ENCODE measurements at places on chromosomes 13 and 19. TPM values are rescaled to one million over a fixed set of nuclear protein-coding genes. Genes with fewer than 3 reads are reported as not detected.

Gene ZNF578
- total RNA-seq = not detected

Gene KIR3DL2
- total RNA-seq = not detected

- DNase-seq = no peak
Observed at GRCh38 chr19:43688059-43688701, 18.2 kb upstream of the PLAUR start.

DNA sequence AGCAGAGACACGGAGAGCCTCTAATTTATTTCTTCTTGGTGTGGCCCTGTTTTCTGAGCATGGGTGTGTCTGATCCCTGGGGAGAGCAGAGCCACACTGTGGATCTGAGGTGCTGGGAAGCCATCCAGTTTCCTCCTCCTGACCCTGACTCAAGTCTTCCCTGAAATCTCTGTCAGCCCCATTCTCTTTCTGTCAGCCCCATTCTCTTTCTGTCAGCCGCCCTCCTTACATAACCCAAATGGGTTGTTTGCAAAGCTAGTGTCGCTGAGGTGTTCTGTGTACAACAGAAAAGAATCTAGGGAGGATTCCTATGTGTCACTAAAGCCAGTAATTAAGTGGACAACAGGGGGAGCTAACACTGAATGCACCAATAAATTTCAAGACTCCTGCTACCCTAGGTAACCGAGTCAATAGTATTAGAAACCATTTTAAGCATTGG lies 50.2 kb downstream of the LRCH1 start:
- DNase-seq = peak; percentile 64

Gene CD37
- total RNA-seq = not detected

Gene TSSK6
- total RNA-seq = 3.1 TPM

- no peak for DNase-seq
Observed at GRCh38 chr19:23439623-23440022, 44.4 kb upstream of the ZNF91 start.

- DNase-seq = no peak
Observed at GRCh38 chr13:106738186-106738678, 170.3 kb upstream of the ARGLU1 start.

DNA sequence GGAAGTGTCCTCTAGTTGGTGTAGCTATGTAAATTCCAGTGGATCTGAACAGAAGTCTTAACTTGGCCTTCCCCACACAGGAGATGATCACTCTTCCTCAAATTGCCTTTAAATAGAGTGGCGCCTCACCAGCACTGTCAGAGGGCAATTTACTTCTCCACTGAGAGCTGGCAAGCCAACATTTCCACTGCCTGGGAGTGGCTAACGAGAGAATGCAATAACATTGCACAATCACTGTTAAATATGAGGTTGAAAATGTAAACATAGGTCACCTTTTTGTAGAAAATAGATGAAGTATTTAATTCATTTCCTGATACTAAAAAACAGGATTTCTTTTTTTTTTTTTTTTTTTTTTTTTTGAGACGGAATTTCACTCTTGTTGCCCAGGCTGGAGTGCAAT lies 55.4 kb upstream of the UBL3 start:
- DNase-seq = no peak

GRCh38 chr13:42334329-42334706 lies 62.4 kb downstream of the AKAP11 start:
- no peak for DNase-seq

Gene ACP7
- total RNA-seq = 0.45 TPM

DNA sequence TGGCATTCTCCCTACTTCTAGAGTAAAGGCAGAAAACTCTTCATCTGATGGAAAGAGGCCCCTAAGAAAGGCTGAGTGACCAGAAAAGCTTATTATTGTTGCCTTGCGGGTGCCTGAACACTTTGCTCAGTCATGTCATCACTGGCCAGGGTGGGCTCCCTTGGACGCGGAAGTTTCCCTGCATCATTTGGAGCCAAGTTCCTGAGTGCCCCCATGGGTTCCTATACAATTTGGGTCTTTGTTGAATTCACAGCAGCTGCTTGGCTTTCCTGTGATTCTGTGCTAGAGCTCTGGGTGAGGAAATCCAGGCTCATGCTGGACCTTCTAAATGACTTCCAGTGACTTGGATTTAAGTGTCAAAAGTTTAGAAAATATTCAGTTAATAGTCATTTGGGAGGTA lies 232.9 kb downstream of the LHFPL6 start:
- no peak for DNase-seq

GRCh38 chr19:35213663-35214632 lies 14.6 kb downstream of the FAM187B start:
- no peak for DNase-seq

DNA sequence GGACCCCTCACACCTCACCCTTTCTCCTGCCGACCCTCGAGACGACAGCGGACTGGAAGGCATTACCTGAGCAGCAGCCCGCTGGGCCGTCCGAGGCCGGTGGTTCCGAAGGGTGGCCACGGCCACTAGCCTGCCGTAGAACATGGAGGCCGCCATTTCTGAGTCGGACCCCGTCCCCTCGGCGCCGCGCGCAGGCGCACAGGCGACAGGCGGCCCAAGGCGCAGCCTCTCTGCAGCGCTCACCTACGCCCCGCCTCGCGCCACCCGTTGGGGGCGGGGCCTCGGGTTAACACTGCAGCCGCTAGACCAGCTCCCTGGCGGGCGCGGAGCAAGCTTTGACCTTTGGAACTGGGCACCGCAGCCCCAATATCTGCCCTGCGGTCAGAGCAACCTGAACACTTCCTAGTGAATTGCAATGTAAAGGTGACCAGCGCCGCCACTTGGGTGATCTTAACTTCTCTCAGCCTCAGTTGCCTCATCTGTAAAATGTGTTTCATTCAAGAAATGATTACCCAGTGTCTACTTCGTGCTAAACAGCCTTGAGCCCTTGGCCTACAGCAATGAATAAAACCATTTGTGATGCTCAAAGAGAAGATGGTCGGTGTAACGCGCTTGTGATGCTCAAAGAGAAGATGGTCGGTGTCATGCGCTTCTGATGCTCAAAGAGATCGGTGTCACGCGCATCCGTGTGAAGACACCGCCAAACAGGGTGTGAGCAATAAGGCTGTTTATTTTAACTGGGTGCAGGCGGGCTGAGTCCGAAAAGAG lies at the start of gene SUCLA2:
Gene SUCLA2, minus strand, starts transcription at position 160 of the 768 bp plus-strand sequence. Its CDS starts 4 bp downstream, at position 156.
- peak; percentile 95 for DNase-seq

- no peak for DNase-seq
Observed at GRCh38 chr13:109422161-109422560, 364.2 kb downstream of the IRS2 start.

DNA sequence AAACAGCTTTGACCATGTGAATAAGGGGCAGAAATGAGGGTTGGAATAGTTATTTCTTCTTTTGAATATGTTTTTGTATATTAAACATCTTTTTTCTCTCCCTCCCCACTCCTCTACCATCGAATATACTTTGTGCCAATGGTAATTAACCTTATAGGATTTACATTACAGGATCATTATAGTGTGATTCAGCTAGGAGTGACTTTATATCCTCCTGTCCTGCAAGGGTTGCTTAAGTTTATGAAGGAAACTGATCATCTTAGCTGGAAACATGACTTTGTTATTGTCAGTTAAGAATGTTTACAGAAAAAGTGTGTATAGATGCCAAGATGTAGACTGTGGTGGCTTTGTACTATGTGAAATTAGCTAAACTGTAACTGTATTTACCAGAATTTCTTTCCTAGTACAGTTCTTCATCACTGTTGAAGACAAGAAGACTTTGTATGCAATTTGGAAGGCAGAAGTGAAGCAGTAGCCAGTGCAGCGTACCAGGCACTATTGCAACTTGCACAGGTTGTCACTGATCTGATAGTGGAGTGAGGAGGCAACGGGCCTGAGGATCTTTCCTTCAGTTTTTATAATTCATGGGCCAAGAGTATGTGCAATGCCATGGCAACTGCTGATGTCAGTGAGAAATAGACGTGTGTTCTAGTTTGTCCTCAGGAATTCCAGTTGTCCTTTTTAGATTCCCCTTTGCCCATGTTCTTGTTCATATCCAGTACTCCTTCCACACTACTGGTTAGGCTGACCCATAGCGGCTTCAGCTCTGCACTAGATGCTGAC lies 8.2 kb upstream of the PAN3 start:
- DNase-seq = no peak

Gene HNRNPA1L2
- total RNA-seq = 9.1 TPM

DNA sequence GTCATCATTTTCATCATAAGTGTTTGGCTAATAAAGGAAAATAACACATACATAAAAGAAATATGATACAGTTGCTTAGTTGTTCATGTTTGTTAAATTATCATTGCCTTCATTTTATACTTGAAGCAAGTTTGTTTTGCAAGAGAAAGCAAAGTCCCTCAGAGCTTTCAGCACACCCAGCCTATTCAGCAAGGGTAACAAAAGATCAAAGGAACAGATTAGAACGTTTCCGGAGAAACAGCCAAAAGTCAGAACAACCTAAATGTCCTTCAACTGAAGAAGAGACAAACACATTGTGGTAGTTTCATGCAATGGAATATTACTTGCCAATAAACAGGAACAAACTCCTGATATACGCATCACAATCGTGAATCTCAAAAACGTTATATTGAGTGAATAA lies 380.7 kb downstream of the MZT1 start:
- no peak for DNase-seq

DNA sequence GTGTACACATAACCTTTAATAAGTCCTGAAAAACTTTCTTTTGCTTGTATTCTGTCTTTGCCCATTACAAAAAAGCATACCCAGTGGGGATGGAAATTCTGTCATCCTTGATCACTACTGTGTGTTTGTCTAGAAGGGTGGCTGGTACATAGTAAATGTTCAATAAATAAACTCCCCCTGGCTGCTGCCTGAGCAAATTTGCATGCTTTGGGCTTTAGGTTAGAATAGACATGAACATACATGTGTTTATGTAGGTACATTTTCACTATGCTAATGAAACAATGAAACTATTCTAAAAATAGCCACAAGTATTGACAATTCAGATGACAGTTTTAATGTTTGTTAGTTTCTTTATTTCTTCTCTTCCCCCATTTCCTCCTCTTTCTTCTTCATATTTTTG lies 36.1 kb downstream of the TNFSF13B start:
- DNase-seq = no peak

DNA sequence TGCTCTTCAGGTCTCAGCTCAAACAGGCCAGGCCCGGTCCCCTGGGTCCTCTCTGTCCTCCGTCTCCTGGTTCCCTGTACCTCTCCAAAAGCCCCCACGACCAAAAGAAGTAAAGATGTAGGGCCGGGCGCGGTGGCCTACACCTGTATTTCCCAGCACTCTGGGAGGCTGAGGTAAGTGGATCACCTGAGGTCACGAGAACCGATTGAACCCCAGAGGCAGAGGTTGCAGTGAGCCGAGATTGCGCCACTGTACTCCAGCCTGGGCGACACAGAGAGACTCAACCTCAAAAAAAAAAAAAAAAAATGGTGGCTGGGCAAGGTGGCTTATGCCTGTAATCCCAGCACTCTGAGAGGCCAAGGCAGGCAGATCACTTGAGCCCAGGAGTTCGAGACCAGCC lies 22.0 kb upstream of the BCL3 start:
- no peak for DNase-seq

DNA sequence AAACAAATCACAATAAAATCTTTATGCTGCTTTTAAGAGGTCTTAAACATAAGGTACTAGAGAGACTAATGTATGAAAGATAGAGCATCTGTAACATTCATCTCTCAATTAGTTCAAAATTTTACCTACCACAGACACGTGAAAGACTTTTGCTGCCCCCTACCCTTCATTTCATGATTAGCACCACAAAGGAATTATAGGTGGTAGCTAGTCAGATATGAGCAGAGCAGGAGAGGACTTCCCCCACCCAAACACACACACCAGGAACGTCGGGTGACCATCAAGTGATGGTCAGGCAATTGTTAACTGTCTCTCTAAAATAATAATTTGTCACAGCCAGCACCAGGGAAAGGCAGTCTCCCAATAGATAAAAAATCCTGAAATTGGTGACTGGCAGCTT lies 1531.7 kb upstream of the SPRY2 start:
- DNase-seq = no peak

Gene KCNK6
- total RNA-seq = 6.1 TPM

Data from Caco-2 (cell line).